ENCODE measurements at places on chromosomes 13 and 19.

DNA sequence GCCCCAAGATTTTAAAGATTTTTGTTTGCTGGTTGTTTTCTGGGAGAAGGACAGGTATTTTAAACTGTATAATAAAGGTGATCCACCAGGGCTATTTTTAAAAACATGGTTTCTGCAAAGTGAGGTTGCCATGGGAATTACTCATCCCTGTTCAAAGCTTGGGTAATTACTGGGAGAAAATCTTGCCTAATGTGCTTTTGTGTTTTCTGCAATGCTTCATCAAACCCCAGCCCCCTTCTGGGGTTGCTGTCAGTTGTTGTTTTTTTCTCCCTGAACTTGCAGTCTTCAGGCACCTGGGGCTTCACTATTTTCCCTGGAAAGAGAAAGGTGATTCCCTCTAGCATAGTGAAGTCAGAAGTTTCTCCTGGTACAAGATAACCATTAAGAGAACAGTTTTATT is 277.2 kb downstream of the NALCN start:
- DNase-seq = no peak

DNA sequence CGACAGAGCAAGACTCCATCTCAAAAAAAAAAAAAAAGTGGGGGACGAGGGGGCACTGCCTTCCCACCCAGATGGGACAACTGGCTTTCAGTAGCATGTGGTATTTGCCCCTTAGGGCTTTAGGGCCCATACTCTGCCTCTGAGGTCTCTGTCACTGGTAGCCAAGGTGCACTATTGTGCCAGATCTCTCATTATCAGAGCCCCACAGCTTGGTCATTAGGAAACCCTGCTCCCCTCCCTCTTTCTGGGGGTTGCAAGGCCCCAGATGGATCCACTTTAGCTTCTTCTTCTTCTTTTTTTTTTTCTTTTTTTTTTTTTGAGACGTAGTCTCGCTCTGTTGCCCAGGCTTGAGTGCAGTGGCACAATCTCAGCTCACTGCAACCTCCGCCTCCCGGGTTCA is 11.2 kb upstream of the ZNF358 start:
- no peak for DNase-seq

DNA sequence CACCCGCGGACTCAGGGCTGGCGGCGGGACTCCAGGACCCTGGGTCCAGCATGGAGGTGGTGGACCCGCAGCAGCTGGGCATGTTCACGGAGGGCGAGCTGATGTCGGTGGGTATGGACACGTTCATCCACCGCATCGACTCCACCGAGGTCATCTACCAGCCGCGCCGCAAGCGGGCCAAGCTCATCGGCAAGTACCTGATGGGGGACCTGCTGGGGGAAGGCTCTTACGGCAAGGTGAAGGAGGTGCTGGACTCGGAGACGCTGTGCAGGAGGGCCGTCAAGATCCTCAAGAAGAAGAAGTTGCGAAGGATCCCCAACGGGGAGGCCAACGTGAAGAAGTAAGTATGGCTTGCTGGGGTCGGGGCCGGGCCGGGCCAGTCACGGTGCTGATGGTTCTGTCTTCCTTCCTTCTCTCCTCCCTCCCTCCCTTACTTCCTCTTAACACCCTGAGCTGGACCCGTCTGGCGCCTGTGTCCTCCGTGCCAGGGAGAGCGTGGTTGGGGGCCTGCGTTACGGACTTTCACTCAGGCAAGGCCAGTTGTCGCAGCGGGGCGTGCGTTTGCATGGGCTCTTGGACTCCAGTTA is 1.4 kb downstream of the STK11 start:
- DNase-seq = no peak

- no peak for DNase-seq
These were observed 27.1 kb downstream of the SUGP2 start for GRCh38 chr19:19006213-19006612.

- no peak for DNase-seq
These were observed 7.4 kb downstream of the CAMSAP3 start for GRCh38 chr19:7602935-7603497.
